ENCODE measurements at places on chromosomes 13 and 19. TPM values are rescaled to one million over a fixed set of nuclear protein-coding genes. Genes with fewer than 3 reads are reported as not detected.

The PCDH9 gene
- total RNA-seq = 12.3 TPM

The ZNF66 gene
- 0.41 TPM for total RNA-seq

The ZNF154 gene
- total RNA-seq = 3.2 TPM

The ANKRD24 gene
- total RNA-seq = 1.1 TPM

The ZNF565 gene
- total RNA-seq = 1.9 TPM

The GNG7 gene
- total RNA-seq = 2.3 TPM

The SPRY2 gene
- 28.2 TPM for total RNA-seq

The CD37 gene
- total RNA-seq = 29.8 TPM

The AMER2 gene
- total RNA-seq = not detected

The ZNF544 gene
- total RNA-seq = 23.8 TPM

The CEACAM20 gene
- not detected for total RNA-seq

The APOC4 gene
- not detected for total RNA-seq

The IGLON5 gene
- total RNA-seq = 1.6 TPM

The FOSB gene
- 587 TPM for total RNA-seq

The DLL3 gene
- not detected for total RNA-seq

The GEMIN7 gene
- 16.0 TPM for total RNA-seq

The PSG6 gene
- not detected for total RNA-seq

All from thoracic aorta (tissue), 2 donors.